ENCODE measurements at places on chromosomes 16 and 17. TPM values are rescaled to one million over a fixed set of nuclear protein-coding genes. Genes with fewer than 3 reads are reported as not detected.

- no peak overlapping the region for H3K4me3 ChIP-seq
- no peak overlapping the region for H3K27ac ChIP-seq
- DNase-seq = no peak
- peaks cover 26% of the 10 kb centered on the region for H3K4me1 ChIP-seq
- H3K36me3 ChIP-seq = peaks cover 3% of the 10 kb centered on the region
Measured at GRCh38 chr17:4722678-4723240, 8.5 kb upstream of the MED11 start.

Gene SCN4A
- 1.3 TPM for total RNA-seq

Gene TBC1D3K
- not detected for total RNA-seq

Gene SLFN12
- total RNA-seq = 3.5 TPM

DNA sequence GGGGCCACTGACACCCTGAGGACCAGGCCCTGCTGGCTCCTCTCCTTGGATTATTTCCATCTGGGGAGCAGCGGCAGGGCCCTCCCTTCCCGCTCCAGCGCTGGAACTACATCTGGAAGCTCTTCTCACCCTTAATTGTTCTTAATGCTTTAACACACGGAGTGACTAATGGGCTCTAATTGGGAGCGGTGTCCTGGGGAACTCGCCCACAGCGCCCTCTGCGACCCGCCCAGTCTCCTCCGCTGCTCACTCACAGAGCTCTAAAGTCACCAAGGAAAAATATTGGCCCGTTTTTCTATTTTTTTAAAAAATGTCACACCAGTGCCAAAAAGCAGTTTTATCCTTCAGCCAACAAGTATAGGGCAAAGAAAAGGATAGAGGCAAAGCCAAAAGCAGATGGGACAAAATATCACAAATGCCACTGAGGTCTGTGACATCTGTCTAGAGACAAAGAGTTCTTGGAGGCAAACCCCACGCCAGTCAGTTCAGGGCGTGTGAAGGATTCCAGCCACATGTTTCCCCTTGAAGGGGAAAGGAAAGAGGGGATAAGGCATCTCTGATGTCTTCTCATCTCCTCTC, 134.7 kb downstream of the RBFOX3 start:
- no peaks in the 10 kb centered on the region for H3K36me3 ChIP-seq
- H3K4me1 ChIP-seq = no peaks in the 10 kb centered on the region
- H3K27ac ChIP-seq = no peak overlapping the region
- no peak overlapping the region for H3K4me3 ChIP-seq

DNA sequence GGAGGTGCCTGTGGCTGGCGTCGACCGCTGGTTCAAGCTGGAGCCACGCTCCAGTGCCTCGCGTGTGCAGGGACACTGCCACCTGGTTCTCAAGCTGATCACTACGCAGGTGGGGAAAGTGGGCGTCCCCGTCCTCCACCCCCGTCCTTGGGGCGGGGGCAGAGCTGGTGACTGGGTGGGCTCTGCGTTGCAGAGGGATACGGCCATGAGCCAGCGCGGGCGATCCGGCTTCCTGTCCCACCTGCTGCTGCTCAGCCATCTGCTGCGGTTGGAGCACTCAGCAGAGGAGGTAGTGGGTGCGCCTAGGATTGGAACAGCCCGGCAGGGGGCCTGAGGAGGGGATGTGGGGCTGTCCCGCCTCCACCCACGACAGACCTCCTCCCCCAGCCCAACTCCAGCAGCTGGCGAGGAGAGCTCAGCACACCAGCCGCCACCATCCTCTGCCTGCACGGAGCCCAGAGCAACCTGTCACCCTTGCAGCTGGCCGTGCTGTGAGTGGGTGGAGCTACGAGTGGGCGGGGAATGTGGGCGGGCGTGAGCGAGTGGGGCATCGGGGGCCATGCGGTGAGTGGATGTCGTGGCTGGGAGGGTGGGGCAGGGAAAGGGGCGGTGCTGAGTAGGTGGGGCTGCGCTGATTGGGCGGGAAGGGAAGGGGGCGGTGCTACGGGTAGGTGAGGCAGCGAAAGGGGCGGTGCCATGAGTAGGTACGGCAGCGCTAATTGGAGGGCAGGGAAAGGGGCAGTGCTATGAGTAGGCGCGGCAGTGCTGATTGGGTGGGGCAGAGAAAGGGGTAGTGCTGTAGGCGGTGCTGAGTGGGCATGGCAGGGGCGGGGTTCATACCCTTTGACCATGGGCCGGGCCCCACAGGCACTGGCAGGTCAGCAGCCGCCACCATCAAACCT, 8.9 kb downstream of the TSR3 start:
- no peak overlapping the region for H3K27ac ChIP-seq
- peak overlapping the region; percentile 63 for H3K4me3 ChIP-seq
- H3K36me3 ChIP-seq = no peaks in the 10 kb centered on the region
- H3K4me1 ChIP-seq = peaks cover 12% of the 10 kb centered on the region
- no peaks in the 10 kb centered on the region for H3K27me3 ChIP-seq

DNA sequence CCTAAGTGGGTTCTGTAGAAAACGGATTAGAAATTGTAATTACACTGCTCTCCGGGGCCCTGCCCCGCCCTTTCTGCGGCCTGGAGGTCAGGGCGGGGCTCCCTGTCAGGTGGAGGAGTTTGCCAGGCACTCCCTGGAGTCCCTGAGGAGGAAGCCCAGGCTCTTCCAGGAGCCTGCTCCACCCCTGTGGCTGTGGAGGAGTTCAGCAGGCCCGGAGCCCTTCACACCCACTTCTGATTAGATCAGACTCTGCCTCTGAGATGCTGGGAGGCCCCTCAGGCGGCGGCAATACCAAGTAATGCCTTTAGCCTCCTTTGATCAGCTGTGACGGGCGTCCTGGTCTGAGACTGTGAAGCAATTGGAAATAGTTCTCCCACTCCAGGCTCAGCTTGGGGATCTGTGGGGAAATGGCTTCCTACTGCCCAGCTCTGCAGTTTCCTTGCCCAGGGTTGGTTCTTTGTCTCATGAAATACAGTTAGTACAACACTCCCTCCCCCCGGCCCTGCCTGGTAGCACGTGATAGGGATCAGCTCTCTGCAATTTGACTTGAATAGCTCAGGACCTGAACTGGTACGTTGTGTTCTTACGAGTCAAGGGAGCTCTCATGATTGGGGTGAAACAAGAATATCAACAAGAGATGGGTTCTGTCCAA, 22.3 kb downstream of the BAIAP2 start:
- H3K27ac ChIP-seq = no peak overlapping the region
- H3K27me3 ChIP-seq = no peaks in the 10 kb centered on the region
- DNase-seq = no peak
- H3K4me1 ChIP-seq = no peaks in the 10 kb centered on the region
- peaks cover 12% of the 10 kb centered on the region for H3K36me3 ChIP-seq

GRCh38 chr16:85072947-85073346, 39.3 kb downstream of the CIBAR2 start:
- no peak for DNase-seq
- H3K27me3 ChIP-seq = no peaks in the 10 kb centered on the region
- H3K36me3 ChIP-seq = peaks cover 3% of the 10 kb centered on the region
- H3K4me3 ChIP-seq = no peak overlapping the region

DNA sequence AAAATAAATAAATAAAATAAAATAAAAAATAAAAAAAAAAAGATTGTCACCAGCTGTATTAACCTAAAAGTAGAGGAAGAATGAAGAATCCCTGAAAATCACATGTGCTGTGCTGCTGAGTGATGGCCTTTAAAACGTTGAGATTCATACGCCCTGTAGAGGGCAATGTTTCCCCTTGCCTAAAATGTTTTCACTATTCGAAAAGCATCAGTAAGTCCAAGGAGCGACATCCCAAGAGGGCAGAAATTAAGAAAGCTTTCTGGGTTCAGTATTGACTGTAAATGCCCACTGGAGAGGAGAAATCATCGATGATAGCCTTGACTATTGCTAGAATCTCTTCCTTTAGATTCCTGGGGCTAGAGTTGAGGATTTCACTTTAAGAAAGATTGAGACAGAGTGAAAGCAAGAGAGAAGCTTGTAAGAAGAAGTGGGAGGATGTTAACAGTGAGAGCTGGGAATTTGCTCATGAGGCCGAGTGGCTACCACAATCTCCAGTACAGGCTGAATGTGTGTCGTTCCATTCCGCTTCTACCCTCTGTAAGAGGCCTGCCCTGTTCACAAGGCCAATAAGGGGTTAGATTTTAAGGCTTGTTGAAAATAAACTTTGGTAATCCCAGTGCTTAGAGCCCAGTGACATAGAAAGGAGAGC, 170.8 kb upstream of the FAM20A start:
- H3K27me3 ChIP-seq = no peaks in the 10 kb centered on the region
- H3K4me3 ChIP-seq = no peak overlapping the region
- H3K4me1 ChIP-seq = no peaks in the 10 kb centered on the region
- no peak for DNase-seq
- no peak overlapping the region for H3K27ac ChIP-seq

DNA sequence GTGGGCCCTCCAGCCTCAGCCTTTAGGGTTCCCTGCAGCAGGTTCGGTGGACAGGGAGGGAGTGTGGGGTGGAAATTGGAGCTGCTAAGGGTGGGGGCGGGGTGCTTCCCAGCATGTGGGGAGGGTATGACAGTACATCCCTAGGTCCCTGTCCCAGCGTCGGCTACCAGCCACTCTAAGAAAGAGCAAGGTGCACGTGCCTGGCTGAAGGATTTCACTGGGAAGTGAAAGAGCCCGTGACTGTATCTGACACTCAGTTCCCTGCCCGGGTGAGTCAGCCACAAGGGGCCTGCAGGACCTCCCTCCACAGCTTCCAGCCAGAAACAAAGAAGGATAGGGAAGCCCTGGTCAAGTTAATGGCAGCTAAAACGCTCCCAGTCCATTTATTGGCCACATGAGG, 4.1 kb downstream of the SNRNP25 start:
- H3K4me1 ChIP-seq = peaks cover 10% of the 10 kb centered on the region
- H3K4me3 ChIP-seq = no peak overlapping the region
- H3K27me3 ChIP-seq = no peaks in the 10 kb centered on the region
- H3K36me3 ChIP-seq = peaks cover 10% of the 10 kb centered on the region
- DNase-seq = no peak

Gene FOXL1
- total RNA-seq = not detected

Gene NDUFB10
- total RNA-seq = 110 TPM

Measured in liver (tissue), 10 donors.